Mesenchymal stem cell (in vitro differentiated cells and primary cell): ENCODE measurements at places on chromosomes 7 and 10.

DNA sequence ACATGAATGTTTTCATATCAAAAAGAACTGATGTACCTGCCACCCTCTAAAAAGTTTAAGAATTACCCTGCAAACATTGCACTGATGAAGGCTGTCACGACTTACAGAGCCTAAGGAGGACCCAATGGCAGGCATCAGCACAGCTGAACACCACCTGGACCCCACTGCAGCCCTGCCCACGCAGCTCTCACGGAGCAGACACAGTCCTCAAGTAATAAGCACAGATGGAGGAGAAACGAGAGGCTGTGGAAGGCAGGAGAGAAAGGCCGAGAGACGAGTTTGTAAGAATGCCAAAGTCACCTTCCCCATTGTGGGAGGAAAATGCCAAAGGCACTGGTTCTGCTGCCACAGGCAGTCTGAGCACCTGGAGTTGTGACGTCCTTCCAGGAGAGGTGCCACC is 135.0 kb downstream of the DLG5 start:
- DNase-seq: no peak

DNA sequence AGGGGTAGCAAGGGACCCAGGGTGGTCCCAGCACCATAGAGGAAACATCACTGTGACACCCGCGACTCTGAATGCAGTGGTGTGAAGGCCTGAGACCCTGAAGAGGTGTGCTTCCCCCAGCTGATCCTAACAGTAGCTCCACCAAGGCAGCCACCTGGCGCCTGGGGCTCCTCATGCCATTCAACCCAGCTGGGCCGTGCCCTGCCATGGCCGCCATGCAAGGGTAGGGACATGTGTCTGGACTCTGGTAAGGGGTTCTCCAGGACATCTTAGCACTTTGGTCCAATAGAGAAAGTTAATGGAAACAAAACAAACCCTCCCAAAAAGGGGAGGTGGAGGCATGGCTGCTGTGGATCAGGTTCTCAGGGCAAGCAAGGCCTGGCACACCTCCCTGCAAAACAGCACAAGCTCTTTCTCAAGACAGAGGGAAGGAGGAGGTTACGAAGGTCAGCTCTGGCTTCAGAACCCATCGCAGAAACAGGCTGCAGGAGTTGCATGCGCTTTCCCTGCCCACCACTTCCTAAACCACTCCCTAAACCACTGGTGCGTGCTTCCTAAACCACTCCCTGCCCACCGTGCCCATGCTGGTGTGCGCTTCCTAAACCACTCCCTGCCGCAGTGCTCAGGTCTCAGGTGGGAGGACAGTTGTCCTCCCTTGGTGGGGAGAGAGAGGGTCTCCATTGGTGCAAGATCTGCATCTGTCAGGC is 108.7 kb downstream of the LARP4B start:
- no peak for DNase-seq

- no peak for DNase-seq
Measured at GRCh38 chr10:35693800-35694199, 51.7 kb upstream of the FZD8 start.

DNA sequence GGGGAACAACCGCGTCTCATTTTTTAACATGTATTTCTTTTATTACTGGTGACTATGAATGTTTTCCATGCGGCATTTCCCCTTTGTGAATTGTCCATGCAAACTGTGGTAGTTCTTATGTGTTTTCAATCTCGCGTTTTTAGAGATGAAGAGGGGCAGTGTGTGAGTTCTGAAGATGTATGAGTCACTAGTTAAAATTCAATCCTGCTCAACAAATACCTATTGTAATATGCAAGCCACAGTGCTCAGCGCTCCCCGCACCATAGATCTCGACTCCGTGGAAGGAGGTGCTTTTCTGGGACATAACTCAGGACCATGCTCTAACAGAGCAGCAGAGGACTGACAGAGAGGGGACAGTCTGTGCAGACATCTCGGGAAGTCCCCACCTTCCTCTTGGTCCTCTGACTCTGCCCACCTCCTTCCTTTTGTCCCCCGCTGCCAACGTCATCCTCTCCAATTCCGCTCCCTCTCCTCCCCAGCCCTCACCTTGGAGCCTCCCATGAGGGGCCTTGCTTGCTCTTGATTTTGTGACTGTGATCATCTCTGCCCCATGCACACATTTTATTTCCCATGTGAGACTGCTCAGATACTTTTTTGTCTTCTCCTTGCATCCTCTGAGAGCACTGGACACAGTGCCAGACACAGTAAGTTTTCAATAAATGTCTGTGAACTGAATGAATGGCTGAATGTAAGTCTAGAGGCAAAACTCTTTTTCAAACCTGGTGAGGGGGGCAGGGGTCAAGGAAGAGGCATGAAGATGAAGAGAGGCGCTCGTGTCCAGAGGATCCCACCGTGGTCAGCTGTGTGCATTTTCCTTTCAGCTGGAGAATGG is 42.7 kb upstream of the PLEKHA1 start:
- no peak for DNase-seq

GRCh38 chr10:87775766-87776165 is 42.3 kb downstream of the ATAD1 start:
- DNase-seq: peak; percentile 66

- peak; percentile 13 for DNase-seq
Measured at GRCh38 chr7:37142958-37143357, 305.7 kb downstream of the ELMO1 start.

GRCh38 chr10:132239126-132240031 is 52.6 kb downstream of the DPYSL4 start:
- peak; percentile 60 for DNase-seq

DNA sequence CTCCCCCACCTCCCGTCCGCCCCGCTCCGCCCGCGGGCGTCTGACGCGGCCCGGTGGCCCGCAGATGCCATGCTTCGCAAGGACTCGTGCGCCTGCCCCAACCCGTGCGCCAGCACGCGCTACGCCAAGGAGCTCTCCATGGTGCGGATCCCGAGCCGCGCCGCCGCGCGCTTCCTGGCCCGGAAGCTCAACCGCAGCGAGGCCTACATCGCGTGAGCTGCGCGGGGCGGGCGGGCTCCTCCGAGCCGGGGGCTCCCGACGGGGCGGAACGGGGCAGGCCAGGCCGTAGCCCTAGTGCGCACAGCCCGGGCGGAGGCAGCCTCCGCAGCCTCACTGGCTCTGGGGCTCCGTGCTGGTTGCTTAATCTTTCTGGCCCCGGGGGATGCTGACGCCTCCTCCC is 2.8 kb downstream of the ASIC3 start:
- peak; percentile 87 for DNase-seq

GRCh38 chr10:71657604-71658466 is 61.7 kb downstream of the C10orf105 start:
- DNase-seq: no peak

- DNase-seq: no peak
Measured at GRCh38 chr7:23645822-23646221, 34.2 kb upstream of the FAM221A start.

GRCh38 chr10:35268791-35269257 is 67.5 kb upstream of the CCNY start:
- no peak for DNase-seq

- no peak for DNase-seq
Measured at GRCh38 chr7:55775051-55775420, 87.5 kb downstream of the SEPTIN14 start.

GRCh38 chr7:131106681-131107336 is 220.9 kb upstream of the MKLN1 start:
- DNase-seq: no peak

DNA sequence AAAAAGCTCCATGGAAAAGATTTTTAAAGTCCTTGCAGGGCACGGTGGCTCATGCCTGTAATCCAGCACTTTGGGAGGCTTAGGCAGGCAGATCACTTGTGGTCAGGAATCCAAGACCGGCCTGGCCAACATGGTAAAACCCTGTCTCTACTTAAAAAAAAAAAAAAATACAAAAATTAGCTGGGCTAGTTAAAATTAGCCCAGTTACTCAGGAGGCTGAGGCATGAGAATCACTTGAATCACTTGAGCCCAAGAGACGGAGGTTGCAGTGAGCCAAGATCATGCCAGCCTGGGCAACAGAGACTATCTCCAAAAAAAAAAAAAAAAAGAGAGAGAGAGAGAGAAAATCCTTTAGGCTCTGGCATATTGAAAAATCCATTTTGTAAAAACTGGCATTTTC is 61.9 kb downstream of the CCDC6 start:
- DNase-seq: no peak

DNA sequence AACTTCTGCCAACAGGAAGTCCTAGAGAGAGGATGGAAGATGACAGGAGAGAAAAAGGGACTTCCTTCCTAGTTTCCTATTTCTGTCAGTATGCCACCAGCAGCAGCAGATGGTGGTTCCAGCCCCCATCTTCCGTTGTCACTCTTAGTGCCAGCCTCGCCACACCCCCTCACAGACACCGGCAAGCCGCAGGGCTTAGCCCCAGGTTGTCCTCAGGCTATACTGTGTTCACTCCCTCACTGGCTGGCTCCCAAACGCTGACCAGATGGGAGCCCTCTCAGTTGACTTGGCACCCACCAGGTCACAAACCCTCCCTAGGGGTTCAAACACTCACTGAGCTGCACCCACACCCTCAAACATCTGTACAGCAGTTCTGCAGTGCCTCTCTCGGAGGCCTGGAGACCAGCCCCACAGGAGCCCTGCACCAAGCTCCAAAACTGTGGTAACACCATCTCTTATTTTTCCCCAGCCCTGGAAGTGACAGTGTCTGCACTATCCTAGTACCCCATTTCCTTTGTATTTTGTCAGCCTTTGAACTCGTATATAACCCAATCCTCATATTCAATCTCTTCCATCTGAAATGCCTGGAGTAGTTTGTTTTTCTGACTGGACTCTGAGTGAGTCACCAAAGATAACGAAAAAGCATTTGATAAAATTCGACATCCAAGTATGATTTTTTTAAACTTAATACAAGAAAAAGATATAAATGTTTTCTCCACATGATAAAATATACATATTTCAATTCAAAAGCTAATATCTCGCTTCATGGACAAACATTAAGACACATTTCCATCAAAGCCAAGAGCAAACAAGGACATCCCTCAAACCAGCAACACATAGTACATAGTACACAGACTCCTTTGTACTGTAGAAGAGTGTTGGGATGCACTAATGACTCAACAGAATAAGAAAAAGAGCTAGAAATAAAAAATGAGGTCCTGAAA is 34.5 kb downstream of the SMURF1 start:
- DNase-seq: peak; percentile 45

DNA sequence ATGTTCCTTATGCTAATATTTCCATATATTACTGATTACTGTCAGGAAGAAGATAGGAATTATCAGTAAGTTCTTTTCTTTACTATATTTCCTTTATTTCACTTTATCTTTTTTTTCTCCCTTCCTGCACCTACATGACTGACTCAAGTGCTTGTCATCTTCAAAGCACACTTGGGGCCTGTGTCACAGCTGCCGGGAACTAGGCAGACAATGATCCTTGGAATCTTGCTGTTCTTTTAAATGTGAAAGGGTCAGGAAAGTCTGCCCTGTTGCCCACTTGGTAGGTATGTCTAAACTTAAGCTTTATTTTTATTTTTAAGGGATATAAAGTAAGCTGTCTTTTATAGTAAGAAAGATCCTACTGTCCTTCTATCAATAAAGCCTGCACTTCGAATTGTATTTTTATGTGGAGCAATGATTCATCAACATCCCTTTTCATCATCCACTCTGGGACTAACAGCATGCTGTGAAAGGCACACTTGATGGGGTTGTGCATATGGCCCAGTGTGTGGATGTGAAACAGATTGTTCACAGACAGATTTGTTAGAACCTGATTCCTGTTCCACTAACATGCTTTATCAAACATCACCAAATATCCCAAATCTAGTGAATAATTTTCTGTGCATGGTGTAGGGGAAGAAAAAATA is 556.9 kb downstream of the DNAJB9 start:
- DNase-seq: no peak

- no peak for DNase-seq
Measured at GRCh38 chr7:45174966-45175765, 17.6 kb downstream of the RAMP3 start.

DNA sequence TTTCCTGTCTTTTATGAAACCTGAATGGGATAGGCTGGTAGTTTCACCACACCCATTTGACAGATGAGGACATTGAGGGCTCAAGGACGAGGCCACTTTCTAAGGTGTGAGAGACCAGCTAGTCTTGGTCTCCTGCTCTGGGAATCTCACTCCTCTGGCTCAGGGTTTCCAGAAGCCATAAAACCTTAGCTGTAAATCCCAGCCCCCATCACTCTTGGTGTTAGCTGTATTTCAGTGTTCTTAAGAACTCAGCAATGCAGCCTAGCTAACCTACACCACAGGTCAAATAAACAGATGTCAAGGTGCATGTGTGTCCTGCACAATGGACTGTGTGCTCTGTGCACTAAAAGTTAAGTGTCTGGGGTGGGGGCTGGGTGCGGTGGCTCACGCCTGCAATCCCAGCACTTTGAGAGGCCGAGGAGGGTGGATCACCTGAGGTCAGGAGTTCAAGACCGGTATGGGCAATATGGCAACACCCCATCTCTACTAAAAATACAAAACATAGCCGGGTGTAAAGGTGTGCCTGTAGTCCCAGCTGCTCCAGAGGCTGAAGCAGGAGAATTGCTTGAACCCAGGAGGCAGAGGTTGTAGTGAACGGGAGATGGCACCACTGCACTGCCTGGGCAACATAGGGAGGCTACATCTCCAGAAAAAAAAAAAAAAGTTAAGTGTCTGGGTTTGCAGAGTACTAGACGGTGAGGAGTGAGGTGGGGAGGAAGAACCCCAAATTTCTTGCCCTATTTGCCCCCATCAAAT is 567 bp upstream of the EPO start:
- peak; percentile 32 for DNase-seq

- peak; percentile 67 for DNase-seq
Measured at GRCh38 chr7:87570178-87570577, 30.5 kb downstream of the ABCB1 start.

DNA sequence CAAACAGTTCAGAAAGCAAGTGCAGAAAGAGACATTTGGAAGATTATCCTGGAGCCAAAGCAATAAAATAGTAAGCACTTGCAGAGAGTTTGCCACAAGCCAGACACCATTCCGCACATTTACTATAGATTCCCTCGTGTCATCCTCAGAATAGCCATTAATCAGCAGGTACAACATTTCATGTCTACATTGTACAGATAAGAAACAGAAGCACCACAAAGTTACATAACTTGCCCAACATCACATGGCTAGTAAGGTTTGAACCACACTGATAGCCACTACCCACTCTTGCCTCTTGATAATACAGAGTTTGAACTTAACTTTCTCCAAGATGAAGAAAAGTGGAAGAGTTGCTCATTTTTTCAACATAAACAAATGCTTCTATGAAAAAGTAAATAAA is 40.6 kb upstream of the GHITM start:
- DNase-seq: no peak

- DNase-seq: no peak
Measured at GRCh38 chr7:80263821-80264220, 129.2 kb downstream of the GNAI1 start.

DNA sequence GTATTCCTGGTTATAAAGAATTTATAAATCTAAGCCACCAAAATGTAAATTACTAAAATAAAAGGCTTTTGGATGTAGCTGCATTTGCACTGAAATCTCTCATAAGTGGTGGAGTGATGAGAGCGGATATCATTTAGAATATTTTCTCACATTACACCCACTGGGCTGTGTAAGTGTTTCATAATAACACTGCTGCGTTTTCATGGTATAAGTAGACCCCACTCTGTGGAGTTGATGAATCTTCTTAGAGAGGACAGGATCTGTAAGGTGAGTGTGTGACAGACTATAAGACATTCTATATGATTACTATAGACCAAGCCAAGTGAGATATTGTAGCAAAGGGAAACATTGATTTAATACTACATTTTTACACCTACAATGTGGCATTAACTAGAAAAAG is 1024.1 kb upstream of the LRRN3 start:
- no peak for DNase-seq
